ENCODE measurements at places on chromosomes 5 and 9.

- DNase-seq: no peak
Measured at GRCh38 chr9:101269591-101270283, 115.1 kb downstream of the BAAT start.

DNA sequence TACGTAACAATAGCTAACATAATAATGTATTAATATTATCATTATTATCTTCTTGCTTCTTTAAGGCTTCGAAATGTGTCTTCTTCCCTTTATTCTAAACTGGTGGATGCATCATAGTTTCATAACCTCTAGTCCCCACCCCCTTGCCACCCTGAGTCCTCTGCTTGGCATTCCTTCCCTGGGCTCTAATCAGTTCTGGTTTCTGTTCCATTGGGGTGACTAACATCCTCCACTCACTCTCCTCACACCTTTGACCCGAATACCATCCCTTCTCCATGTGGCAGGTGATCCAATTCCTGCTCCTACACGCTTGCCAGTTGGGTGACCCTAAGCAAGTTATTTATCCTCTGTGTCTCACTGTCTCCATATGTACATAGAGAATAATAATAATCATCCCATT is 286.1 kb downstream of the TRPM3 start:
- DNase-seq: no peak

- no peak for DNase-seq
Measured at GRCh38 chr5:142981886-142982820, 212.0 kb downstream of the ARHGAP26 start.

DNA sequence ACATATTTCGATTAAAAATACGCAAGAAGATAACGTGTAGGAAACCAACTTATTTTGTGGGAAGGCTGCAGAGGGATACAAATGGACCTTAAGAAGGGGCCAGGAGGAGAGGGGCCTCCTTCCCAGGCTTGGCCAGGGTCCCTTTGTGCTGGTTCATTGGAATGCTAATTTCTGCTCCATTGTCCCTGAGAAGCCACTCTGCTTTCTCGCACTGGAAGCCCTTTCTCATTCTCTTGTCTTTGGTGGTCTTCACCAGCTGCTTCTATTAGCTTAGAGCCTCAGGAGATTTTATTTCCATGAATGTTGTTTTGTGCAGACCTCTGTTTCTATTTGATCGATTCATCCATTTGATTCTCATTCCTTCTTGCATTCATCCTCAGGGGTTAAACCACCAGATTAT is 325.4 kb downstream of the TMEM38B start:
- no peak for DNase-seq

DNA sequence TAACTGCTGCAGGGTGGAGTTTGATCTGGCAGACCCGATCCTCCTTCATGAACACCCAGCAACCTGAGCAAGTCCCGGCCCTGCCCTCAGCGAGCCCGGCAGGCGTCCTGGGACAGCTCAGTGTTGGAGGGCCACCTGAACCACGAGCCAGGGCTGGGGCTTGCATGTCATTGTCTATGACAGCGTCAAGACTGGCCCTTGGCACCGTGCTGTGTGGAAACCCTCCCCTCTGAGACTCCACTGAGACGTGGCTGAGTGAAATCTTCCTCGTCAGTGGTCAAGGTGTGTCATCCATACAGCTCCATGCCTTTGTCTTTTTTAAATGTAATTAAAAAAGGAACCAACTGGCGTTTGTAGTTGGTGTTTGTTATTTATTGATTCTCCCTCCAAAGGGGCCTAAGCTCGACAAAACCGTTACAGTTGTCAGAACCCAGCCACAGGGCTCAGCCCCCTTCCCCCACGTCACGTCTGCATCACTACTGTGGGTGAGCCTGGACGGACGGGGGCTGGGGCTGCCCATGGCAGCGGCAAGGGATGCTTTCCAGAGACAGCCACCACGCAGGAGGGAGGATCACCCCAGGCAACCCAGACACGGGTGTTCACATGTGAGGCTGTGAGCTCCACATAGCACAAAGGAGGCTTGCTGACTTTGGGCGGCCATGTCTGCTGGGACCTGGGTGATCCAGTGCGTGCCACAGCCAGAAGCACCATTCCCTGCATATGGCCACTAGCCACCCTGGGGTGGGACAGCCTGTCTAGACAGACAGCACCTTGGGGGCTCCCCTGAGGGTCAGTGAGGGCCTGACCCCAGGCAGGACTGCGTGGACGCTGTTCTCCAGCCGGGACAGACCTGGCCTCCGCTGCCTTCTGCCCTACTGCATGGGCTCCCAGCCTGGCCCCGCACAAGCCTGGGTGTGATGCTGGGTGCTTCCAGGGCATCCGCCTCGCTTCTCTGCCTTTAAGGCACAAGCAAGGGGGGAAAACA is 7.3 kb downstream of the UCK1 start:
- no peak for DNase-seq

GRCh38 chr5:148913985-148914431 is 87.6 kb downstream of the ADRB2 start:
- no peak for DNase-seq

DNA sequence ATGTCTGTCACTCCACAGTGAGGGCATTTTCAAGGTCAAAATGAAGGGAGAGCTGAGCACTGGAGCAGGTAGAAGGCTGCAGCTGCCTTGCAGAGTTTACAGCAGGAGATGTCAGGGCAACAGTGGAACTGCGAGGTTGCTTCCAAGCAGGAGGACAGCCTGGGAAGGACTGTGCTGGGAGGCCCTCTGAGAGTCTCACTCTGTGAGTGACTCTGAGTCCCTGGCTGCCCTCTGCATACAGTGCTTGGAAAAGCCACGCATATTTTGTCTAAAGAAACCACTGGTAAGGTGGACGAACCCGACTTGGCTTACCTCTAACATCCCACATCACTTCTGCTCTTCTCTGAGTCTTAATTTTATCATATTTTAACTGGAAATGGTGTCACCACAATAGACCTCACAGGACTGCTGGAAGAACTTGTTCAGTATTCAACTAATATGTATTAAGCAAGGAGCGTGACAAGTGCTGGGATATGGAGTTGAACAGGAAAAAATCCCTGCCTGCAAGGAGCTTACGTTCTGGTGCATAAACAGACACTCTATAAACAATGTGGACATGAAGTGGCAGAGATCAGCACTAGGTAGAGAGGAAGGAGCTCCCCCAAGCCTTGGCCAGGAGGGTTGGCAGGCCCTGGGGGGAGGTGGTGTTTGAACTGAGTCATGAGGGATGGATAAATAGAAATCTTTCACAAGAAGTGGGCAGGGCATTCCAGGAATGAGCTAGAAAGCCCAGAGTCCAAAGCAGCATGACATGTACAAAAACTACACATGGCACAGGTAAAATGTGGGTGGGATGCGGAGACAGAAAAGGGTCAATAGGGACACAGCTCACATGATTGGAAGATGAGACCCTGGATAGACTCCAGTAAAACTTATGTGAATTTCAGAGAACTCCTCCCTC is 64.0 kb upstream of the FOXE1 start:
- DNase-seq: no peak

DNA sequence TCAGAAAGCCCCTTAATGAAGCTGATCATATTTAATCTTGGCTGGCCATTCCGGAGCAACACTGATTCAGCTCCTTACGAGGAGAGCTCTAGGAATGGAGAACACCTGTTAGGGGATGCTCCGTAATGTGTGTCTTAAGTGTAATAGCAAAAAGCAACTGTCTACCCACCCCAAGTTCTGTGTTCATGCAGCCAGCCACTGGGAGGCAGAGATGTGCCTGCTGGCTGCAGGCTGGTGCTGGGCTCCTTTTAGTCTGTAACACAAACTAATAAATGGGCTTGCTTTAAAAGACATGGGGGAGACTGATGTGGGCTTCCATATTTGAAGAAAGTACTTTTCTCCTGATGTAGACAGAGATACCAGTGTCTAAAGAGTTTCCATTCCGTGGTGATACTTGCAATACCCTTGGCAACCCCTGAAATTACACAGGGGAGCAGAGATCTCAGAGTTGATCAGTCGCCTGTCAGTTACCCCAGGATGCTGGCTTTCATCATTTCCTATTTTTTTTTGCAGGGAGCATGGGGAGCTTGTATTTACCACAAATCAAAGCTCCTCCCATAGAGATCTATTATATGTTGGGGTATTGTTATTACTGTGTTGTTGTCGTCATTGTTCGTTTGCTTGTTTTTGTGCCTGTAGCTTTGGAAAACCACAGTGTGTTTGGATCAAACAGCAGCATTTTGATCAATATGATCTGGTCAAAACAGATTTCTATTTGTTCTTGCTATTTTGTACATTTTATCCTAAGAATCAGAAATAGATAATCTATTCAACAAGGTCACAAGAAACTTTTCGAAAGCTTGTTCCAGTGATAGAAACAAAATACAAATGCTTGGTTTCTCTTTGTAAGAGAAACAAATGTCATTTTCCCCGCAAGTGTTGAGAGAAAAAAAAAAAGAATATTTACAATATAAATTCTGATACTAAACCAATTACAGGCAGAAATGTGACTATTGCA is 65.8 kb downstream of the MTX3 start:
- no peak for DNase-seq

- no peak for DNase-seq
Measured at GRCh38 chr5:85545129-85545528, 1072.6 kb upstream of the COX7C start.

DNA sequence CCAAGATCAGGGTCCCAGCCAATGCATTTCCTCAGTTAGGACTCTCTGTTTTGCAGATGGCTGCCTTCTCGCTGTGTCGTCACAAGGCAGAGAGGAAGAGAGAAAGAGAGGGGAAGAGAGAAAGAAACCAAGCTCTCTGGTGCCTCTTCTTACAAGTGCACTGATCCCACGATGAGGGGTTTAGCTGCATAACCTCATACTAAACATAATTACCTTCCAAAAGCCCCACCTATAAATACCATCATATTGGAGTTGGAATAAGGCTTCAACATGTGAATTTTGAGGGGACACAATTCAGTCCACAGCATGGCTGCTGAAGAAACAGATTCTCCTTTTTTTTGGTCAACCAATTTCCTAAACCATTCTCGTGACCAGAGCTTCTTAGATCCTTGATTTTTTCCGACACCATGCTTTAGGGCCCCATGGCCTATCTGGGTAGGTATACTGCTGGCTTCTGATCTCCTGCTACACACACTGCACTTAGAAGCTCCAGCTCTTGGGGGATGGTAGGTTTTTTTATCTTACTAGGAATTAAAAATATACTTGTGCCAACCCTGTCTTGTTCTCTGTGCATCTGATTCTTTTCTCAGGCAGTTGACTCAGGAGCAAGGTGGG is 5.1 kb downstream of the CAMK4 start:
- DNase-seq: no peak

- DNase-seq: peak; percentile 47
Measured at GRCh38 chr9:94805585-94805984, 79.1 kb downstream of the AOPEP start.

DNA sequence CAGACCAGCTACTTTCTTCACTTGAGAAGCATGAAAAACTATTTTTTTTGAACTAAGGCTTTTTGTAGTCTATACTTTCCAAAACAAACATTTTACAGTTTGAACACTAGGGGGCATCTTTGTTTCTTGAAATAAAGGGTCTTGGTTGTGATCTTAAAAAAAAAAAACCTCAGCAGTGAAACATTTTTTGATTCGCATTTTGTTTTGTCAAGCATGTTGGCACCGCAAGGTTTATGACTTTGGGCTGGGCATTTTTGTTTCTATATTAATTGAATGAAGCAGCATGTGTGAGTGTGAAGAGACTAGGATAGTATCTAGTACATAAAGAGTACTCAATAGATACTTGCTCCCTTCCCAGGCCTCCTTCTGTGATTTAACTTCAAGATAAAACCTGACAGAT is 31.6 kb upstream of the ACOT12 start:
- peak; percentile 54 for DNase-seq

GRCh38 chr9:97640325-97640724 is 6.7 kb downstream of the NCBP1 start:
- DNase-seq: no peak

DNA sequence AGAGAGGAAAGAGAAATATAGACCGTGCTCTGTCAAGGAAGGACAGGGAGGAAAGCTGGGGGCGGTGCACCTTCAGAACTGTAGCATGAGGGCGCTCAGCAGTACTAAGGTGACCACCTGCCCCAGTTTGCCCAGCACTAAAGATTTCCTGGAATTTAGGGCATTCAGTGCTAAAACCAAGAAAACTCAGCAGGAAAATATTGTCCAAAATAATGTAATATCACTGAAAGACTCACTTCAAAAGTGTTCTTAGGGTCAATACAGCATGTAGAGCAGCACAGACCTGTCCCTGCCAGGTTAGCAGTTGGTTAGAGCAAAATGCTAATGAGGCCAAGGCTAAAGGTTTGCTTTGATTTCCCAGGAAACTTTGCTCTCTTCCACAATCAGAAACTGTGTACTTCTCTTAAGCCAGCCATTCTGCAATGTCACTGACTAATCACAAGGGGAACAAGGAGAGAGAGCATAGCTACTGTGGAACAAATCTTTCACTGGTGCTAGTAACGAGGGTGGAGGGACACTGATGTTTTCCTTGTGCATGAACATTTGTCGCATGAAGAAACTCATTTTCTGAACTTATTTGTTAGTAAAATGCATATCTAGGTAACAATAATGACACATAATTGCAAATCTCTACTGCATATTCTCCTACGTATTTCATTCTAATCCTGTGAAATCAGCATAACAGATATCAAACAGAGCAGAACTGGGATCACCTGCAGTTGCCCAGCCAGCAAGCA is 53.0 kb upstream of the GRAMD2B start:
- DNase-seq: no peak

GRCh38 chr5:138873466-138874221 is 1.5 kb downstream of the LRRTM2 start:
- no peak for DNase-seq

- DNase-seq: no peak
Measured at GRCh38 chr5:435156-435790, 7.7 kb upstream of the EXOC3 start.

- no peak for DNase-seq
Measured at GRCh38 chr9:133932633-133933032, 59.5 kb downstream of the VAV2 start.

- DNase-seq: no peak
Measured at GRCh38 chr9:89880161-89880560, 275.3 kb downstream of the GADD45G start.

DNA sequence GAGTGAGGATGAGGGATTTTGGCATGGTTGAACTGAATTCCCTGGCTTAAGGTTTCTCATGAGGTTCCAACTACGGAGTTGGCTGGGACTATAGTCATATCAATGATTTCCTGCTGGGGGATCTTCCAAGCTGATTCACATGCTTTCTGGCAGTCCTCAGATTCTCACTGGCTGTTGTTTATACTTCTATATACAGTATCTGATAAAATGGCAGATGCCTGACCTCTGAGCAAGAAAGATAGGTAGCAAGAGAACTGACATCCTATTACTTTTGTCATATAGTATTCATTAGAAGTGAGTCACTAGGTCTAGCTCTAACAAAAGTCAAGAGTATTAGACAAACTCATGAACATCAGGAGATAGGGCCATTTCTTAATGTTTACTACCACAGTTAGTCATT is 440.9 kb upstream of the EDIL3 start:
- no peak for DNase-seq
